Mesenteric fat pad (tissue), 1 donor: ENCODE measurements at places on chromosomes 4 and X. TPM values are rescaled to one million over a fixed set of nuclear protein-coding genes. Genes with fewer than 3 reads are reported as not detected.

The NHSL2 gene
- 13.3 TPM for total RNA-seq

The RAB33A gene
- total RNA-seq = 3.4 TPM

DNA sequence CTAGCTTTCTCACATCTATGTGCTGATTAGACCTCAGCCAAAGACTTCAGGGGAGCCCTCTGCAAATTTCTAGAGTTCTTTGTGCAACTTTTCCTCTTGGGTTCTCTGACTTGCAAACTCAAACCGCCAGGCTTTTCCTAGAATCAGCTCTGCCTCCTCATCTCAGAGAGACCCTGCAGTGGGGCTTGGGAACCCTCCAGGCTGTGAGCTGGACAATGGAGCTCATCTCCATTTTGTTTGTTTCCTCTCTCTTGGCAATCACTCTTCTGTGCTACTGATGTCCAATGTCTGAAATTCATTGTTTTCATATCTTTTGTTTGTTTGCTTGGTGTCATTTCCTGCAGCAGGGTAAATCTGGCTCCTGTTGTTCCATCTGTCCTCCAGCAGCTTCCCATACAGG lies 33.0 kb downstream of the GYPB start:
- DNase-seq = no peak

GRCh38 chr4:47465004-47465403 lies 1.5 kb upstream of the COMMD8 start:
- DNase-seq = no peak

- no peak for DNase-seq
Observed at GRCh38 chr4:163048447-163048846, 118.2 kb downstream of the NAF1 start.

- DNase-seq = no peak
Observed at GRCh38 chrX:20729416-20729815, 462.7 kb upstream of the RPS6KA3 start.

The GYPA gene
- total RNA-seq = not detected

The DCAF4L1 gene
- 0.35 TPM for total RNA-seq

GRCh38 chrX:123731987-123732669 lies 724 bp downstream of the THOC2 start:
- no peak for DNase-seq

GRCh38 chr4:99082192-99082591 lies 6.4 kb downstream of the ADH5 start:
- no peak for DNase-seq

DNA sequence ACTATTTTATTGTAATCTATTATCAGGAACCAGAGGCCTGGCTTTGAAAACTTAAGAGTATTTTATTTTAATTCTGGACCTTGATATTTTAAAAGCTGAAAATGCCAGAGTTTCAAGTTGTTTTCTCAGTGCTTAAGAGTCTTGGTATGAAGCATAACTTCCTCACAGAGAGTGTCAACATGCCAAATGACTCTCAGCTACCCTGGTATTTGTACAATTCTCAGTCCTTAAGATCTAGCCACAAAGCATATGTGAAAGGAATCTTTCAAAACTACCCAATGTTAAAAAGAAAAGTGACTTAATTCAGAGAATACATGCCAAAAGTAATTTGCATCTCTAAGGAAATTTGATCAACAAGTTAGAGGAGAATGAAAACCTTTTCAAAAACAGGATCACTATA lies 171.9 kb downstream of the DKK2 start:
- DNase-seq = no peak

- no peak for DNase-seq
Observed at GRCh38 chrX:41276661-41277506, 57.1 kb upstream of the DDX3X start.

The F8 gene
- 43.5 TPM for total RNA-seq

- no peak for DNase-seq
Observed at GRCh38 chr4:61540944-61541343, 340.8 kb downstream of the ADGRL3 start.

DNA sequence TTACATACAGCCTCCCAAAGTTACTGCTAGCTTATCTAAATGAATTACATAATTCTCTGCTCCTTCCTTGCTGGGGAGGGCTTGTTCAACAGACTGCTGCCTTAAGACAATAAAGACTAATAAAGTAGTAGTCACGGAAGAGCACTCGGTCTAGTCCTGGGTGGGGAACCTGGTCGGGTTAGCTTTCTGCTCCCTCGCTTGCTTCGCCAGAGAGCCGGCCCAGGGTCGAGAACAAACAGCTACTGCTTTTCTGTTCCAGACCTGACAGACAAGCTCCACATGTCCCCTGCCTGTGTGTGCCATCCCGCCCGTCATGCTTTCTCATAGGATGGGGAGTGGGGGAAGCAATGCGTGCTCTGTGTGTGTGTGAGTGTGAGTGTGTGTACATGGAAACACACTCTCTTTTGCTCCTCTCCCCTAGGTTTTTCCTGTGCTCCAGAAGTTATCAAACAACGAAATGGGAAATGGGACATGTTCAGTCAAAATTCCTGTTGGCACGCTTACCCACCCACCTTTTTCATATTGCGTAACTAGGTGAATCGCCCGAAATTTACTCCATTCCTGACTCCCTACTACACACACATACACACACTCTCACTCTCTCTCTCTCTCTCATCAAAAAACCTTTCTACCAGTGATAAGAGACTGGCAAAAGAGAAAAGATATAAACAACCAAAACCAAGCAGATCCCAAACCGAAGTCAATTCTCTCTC lies 1.3 kb downstream of the NPY1R start:
- no peak for DNase-seq

The RAB9B gene
- total RNA-seq = 0.74 TPM
